Kasumi-1 (cell line): ENCODE measurements at places on chromosomes 13 and 19.
A peak's percentile ranks its signal among the peaks of the same experiment; 100 is the strongest.

DNA sequence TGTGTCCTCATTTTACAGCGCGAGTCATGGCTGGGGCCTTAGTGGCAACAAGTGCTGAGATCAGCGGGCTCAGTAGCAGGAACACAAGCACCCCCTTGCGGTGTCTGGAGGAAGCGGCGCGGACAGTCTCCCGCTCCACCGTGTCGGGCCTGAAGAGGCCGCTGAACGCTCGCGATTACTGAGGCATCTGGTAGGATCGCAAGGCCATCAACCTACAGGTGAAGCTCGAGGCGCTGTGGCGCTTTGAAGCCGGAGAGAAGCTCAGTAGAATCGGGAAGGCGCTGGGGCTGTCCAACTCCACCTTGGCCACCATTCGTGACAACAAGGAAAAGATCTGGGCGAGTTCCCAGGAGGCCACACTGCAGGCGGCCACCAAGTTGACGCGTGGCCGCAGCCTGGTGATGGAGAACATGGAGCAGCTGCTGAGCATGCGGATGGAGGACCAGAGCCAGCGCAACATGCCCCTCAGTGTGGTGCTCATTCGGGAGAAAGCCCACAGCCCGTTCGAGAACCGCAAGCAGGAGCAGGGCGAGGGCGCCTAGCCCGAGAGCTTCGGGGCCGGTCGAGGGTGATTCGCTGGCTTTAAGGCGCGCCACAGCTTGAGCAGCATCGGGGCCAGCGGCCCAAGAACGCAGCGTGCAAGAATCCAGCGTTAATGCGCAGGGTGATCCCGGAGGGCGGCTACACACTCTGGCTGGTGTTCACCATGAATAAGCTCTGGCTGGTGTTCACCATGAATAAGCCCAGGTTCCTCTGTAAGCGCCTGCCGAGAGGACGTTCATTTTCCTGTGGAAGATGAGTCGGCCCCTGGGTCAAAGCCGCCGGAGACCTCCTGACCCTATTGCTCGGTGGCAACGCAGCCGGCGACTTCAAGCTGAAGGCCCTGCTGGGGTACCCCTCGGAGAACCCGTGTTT lies 8.3 kb upstream of the MZF1 start:
- no peak for DNase-seq

DNA sequence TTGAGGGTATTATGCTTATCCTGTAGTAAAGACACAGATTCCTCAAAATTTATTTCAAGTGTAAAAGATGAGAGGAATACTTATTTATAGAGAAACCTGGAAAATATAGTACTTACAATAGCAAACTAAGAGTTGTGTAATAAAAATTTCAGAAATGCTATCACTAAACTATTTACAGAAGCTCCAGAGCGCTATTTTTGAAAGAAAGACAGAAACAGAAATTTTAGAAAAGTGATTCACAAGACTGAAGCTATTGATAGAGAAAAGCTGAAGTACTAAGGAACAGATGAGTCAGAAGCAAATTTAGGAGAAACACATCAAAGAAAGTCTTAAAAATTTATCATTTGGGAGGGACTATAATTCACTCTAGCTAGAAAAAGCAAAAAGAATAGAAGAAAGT lies 1174.2 kb downstream of the DIAPH3 start:
- no peak for DNase-seq

GRCh38 chr13:79457390-79457789 lies 23.6 kb upstream of the NDFIP2 start:
- DNase-seq: no peak

GRCh38 chr13:53020764-53021335 lies 7.8 kb upstream of the OLFM4 start:
- DNase-seq: no peak

- no peak for DNase-seq
Measured at GRCh38 chr13:34577051-34577450, 365.0 kb upstream of the NBEA start.

GRCh38 chr19:36113894-36114720 lies 568 bp downstream of the POLR2I start:
- no peak for DNase-seq

- DNase-seq: peak; percentile 20
Measured at GRCh38 chr13:39263033-39263432, 224.8 kb downstream of the NHLRC3 start.
